ENCODE measurements at places on chromosomes 4 and X. TPM values are rescaled to one million over a fixed set of nuclear protein-coding genes. Genes with fewer than 3 reads are reported as not detected.

DNA sequence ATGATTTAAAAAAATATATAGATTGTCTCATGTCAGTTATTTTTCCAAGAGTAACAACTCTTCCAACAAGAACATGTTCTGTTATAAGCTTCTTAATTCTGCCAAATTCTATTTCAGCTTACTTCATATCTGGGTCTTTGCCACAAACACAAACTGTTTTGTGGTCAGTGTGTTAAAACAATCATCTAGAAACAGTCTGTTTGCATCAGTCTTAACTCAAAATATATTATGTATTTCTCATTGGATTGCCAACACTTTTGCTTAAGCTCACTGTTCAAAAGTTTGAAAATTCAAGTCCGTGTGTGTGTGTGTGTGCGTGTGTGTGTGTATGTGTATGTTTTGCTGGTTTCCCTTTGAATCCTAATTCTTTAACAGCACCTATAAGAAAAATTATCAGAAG is 752.3 kb upstream of the NDST4 start:
- no peaks in the 10 kb centered on the region for H3K27me3 ChIP-seq
- no peaks in the 10 kb centered on the region for H3K4me1 ChIP-seq
- no peak for DNase-seq
- no peak overlapping the region for H3K27ac ChIP-seq

- no peak overlapping the region for H3K4me3 ChIP-seq
- peaks cover 2% of the 10 kb centered on the region for H3K4me1 ChIP-seq
- H3K27ac ChIP-seq = no peak overlapping the region
These were observed 102.0 kb upstream of the LEF1 start for GRCh38 chr4:108270466-108271450.

DNA sequence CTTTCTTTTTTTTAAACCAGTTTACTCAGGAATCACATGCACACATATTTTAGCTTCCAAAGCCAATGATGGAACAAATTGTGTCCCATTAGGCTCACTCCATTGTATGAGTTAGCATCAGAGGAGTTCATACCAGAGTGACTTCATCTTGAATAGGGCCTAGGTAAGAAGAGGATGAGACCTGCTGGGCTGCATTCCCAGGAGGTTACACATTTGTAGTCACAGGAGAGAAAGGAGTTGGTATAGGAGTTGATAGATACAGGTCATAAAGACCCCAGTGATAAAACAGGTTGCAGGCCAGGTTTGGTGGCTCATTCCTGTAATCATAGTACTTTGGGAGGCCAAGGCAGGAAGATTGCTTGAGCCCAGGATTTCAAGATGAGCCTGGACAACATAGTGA is 9.3 kb downstream of the PDGFRA start:
- peaks cover 27% of the 10 kb centered on the region for H3K27me3 ChIP-seq
- no peak overlapping the region for H3K4me3 ChIP-seq
- no peak for DNase-seq
- peaks cover 2% of the 10 kb centered on the region for H3K36me3 ChIP-seq
- H3K27ac ChIP-seq = no peak overlapping the region
- H3K4me1 ChIP-seq = peaks cover 11% of the 10 kb centered on the region

Gene PCDH19
- not detected for polyA plus RNA-seq
